ENCODE measurements at places on chromosomes 6 and 20.

- no peak for DNase-seq
These were observed 3.7 kb upstream of the SYNDIG1 start for GRCh38 chr20:24465730-24466129.

- DNase-seq, result no peak
These were observed 88.1 kb downstream of the IPCEF1 start for GRCh38 chr6:154268486-154268885.

DNA sequence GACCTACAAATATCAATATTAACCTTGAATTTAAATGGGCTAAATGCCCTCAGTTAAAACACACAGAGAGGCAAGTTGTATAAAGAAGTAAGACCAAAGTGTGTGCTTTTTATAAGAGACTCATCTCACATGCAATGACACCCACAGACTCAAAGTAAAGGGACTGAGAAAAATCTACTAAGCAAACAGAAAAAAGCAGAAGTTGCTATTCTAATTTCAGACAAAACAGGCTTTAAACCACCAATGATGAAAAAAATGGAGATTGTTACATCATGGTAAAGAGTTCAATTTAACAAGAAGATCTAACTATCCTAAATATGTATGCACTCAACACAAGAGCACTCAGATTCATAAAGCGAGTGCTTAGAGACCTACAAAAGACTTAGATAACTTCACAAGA lies 741.9 kb upstream of the MARCKS start:
- no peak for DNase-seq

GRCh38 chr6:148375401-148375800 lies 32.8 kb downstream of the SASH1 start:
- no peak for DNase-seq

DNA sequence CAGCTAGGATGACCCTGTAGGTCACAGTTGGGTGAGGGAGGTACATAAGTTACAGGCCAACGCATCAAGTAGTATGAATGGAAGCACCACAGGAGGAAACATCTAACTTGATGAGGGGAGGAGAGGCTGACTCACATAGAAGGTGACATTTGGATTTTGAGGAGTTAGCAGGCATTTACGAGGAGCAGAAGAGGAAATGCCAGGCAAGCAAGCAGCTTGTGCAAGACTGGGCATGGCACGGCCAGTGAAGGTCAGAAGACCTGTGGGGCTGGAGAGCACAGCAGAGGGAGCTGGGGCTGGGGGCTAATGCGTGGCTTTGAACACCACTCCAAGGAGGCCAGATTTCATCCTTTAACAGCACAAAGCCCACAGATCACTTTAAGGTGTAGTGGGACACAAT lies 37.8 kb downstream of the MUC22 start:
- no peak for DNase-seq

DNA sequence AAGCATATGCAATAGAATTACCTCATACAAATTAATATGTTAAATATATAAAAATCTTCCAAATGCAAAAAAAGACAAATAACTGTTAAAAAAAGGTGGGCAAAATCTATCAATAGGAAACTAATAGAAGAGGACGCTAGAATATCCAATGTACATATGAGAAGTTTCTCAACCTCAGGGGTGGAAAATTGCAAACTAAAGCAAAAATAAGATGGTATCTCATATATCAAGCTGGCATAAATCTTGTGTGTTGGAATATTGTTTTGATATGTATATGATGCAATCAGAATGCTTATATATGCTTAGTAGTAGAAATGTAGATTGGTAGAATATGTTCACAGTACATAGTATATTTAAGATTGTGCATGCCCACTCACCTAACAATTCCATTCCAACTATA lies 395.0 kb upstream of the OPRM1 start:
- no peak for DNase-seq

DNA sequence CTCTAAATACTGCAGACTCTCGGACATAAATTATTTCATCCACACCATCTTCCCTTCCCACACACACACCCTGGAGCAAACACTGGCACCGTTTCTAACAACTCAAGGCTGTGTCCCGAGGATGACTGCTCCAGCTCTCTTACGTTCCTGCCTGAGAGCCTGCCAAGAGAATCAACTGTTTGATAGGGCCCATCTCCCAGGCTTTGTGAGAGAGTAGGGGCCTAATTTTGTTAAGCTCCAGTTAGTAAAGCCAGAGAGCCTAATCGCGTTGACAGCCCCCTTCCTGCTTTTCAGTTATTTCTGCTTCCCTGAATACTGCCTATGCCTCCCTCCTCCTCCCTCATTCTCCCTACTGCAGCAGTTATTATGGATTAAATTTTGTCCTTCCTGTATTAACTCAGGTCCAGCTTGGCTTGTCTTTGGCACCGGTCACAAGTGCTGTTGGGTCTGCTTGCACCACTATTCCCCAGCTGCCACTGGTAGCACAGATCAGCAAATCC lies 118.1 kb upstream of the TMEM181 start:
- DNase-seq, result no peak

- no peak for DNase-seq
These were observed 33.4 kb downstream of the HSF2 start for GRCh38 chr6:122432816-122433215.

DNA sequence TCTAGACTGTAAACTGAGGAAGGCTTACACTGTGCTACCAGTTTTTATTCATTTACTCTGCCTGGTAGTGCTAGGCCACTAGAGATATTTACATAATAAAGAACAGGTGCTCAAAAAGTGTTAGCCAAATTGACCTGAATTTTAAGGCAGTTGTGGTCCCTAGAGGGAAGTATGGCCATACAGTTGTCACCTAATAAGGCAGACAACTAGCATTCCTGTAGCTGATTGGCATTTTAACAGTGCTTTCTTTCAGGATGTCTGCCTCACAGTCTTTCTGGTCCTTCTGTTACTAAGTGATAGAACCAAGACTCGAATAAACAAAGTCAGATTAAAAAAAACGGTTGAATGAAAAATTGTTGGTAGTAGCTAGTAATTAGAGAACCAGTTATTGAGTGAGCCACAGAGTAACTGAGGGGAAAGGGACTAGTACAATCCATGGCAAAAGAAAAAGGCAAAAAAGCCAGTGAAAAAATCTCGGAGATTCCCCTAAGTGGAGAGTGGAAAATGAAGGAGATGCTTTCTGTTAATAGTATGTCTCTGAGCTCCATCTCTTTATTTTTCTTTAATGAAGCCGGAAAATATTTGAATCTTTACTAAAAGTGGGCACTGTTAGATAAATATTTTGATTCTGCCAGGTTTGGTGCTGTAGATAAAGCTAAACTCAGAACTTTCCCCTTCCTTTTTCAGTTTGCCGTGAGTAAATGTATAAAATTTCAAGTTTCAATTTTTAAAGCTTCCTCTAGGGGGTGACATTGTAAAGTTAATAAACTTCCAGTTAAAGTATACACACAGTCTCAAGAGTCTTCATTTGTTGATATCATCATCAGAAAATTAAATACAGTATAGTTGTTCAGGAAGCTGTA lies 9.1 kb downstream of the VTA1 start:
- DNase-seq, result peak; percentile 29

- DNase-seq, result no peak
These were observed 4.3 kb upstream of the ADGB start for GRCh38 chr6:146594495-146594894.

GRCh38 chr20:34368547-34368946 lies 5.5 kb downstream of the ITCH start:
- no peak for DNase-seq

DNA sequence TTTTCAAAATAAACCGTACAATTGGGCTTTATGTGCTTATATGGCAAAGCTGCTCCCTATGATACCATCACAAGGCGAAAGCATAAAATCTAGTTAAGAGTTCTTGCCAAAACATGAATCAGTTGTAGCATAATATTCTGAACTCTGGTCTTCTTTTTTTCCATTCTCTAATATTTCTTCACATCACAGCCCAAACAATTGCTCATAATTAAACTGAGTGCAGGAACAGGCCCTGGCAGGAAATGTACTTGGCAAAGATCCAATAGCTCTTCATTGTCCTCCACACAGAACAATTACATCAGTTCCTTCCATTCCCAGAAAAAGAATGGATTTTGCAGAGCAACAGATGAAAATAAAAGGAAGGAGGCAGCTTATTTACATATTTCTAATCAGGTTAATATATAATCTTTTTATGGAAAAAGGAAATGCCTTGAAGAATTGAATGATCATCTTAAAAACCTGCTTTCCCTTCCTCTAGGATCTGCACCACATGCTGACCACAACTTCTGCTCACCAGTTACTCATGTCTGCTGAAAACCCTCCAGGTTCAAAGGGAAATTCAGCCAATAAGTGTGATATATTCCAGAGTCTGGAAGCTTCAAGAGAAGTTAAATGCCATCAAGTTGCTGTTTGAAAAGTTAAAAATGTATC lies 123.3 kb upstream of the COL21A1 start:
- DNase-seq, result peak; percentile 98

- DNase-seq, result no peak
These were observed 160.2 kb downstream of the QRSL1 start for GRCh38 chr6:106789428-106790148.

DNA sequence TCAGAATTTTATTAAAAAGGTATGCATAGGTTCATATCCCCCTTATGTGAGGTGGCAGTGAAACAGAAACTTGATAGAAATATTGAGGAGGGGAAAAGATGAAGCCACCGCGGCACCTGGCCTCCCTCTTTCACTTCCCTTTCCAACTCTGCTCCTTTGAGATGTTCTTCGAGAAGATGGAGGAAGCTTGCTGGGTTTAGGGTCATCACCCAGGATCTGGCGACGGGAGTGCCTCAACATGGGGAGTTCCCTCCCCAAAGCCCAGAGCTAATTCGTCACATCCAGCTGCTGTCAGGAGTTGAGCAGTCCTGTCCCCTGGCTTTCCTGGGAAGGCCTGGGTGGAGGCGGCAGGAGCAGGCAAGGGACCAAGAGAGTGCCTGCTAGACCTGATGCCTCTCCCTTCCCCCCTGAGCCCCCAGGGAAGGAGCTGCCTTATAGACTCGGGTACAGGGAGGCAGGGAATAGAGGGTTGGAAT lies 29.1 kb downstream of the RREB1 start:
- DNase-seq, result no peak
